ENCODE measurements at places on chromosomes 12 and 14.

GRCh38 chr14:76273346-76273745 is 102.6 kb upstream of the ESRRB start:
- no peak for DNase-seq

GRCh38 chr12:104288635-104289274 is 14.8 kb upstream of the EID3 start:
- peak; percentile 80 for DNase-seq

DNA sequence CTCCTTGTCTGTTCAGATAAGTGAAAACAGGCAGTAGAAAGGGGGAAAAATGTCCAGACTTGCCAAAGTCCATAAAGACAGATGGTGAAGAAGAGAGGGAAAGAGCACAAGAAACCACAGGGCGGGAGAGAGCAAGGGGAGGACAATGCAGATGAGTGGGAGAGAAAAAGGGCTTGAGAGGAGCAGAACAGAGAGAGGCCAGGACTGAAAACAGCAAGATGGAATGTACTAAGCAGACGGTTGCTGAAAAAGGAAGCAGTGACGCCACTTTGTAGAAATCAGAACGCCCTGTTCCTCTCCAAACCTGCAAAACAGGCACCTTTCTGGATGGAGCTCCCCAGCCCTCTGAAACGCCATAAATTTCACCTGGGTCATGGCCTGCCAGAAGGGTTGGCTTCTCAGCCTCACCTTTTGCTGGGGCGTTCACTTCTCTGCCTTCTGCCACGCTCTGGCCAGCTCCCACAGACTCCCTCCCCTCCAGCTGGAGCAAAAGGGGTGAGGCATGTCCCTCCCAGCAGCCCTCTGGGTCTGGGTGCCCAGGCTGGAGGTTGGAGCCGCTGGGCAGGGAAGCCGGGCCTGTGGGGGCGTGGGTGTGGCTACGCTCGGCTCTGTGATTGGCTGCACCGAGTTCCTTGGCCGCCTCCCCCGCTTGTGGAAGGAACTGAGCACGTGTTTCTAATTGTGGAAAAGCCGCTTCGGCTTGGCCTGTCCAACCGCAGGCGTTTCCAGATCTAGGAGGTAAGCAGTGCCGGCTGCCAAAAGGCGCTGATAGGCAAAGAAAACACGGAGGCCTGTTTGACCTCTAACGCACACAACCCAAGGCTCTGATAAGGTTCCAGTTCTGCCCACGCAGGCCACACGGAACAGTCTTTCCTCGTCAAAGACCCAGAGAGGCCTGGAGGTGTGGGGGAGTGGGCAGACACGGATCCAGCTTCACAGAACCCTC is 29.3 kb downstream of the SLC7A8 start:
- no peak for DNase-seq

- no peak for DNase-seq
Observed at GRCh38 chr14:76424359-76424758, 48.4 kb downstream of the ESRRB start.

GRCh38 chr12:105567061-105567460 is 236.6 kb downstream of the C12orf75 start:
- DNase-seq = no peak

GRCh38 chr14:65255029-65255545 is 152.8 kb upstream of the MAX start:
- DNase-seq = no peak

DNA sequence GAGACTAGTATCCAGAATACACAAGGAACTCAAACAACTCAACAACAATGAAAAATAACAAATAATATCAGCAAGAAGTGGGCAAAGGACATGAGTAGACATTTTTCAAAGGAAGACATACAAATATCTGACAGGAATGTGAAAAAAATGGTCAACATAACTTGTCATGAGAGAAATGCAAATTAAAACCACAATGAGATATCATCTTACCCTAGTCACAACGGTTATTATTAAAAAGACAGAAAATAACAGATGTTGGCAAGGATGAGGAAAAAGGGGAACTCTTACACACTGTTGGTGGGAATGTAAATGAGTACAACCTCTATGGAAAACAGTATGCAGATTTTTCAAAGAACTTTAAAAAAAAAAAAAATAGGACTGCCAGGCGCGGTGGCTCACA is 20.4 kb downstream of the VWF start:
- no peak for DNase-seq

DNA sequence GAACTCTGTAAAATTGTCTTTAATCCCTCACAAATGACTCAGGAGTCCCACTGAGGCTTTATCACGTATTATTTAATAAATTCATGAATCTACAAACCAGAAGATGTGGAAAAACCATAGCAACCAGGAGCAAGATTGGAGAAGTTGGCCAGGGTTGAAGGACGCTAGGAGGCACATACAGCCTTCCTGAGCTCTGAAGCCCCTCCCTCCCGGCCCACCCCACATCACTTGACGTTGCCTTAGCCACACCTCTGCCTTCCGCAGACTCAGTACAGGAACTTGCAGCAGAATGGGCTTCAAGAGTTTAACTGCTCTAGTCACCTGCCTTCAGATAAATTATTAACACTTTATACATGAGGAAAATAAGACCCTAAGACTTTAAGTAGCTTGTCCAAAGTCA is 33.9 kb downstream of the SLC35F4 start:
- no peak for DNase-seq

DNA sequence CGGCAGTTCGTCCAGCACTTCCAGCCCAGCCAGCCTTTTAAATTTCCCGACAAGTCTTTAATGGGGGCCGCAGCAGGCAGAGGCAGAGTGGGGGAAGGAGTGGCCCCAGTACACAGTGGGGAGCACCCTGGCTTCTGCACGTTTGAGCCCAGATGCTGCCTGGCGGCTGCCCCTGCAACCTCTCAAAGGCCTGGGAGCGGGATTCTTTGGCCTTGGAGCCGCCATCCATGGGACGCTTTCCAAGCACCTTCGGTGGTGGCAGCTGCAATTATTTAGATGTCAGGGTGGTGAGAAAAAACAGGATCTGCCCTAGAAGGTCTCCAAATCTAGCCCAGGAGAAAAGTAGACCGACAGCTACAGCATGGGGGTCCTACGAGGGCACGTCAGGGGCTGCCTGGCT is 46.0 kb downstream of the FAM222A start:
- DNase-seq = no peak

GRCh38 chr12:1879633-1880032 is 38.8 kb downstream of the CACNA2D4 start:
- DNase-seq = no peak

- DNase-seq = no peak
Observed at GRCh38 chr14:91754819-91755218, 22.9 kb upstream of the CATSPERB start.

GRCh38 chr14:89848165-89848564 is 106.4 kb downstream of the EFCAB11 start:
- no peak for DNase-seq

DNA sequence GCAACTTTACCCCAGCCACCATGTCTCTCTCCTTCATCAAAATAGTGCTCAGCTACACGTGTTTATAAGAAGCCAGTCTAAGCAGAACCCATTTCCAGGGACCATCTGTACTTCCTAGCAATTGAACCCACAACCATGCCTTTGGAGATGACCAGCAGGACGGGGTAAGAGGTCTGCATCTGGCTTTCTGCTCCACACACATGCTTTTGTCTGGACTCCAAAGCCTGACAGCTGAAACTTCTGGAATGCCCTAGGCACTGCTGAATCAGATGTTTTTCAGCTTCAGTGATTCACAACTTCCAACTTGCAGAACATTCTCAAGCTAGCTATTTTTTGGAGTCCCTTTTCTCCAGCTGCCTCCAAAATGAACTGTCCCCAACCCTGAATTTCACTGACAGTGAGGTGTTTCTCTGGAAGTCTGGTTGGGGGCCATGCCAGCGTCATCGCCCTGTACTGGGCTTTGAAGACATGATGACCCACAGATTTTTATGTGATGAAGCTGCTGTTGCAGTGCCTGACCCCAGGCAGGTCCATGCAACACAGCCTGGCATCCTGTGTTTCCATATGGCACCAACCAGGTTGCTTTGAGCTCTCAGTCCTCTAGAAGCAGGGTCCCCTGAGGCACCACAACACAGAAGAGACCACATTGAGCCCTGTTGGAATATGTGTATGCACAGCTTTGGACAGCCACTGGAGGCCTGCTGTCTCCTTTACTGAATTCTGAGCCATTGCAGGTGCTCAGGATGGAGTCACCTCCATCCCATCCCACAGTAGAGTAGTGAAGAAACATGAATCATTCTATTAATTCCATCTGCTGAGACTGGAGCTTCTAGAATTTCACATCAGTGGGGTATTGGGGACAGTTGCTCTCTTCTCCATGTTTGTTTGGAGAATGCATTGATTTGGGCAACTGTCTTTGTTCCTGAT is 80.2 kb downstream of the NUAK1 start:
- no peak for DNase-seq

DNA sequence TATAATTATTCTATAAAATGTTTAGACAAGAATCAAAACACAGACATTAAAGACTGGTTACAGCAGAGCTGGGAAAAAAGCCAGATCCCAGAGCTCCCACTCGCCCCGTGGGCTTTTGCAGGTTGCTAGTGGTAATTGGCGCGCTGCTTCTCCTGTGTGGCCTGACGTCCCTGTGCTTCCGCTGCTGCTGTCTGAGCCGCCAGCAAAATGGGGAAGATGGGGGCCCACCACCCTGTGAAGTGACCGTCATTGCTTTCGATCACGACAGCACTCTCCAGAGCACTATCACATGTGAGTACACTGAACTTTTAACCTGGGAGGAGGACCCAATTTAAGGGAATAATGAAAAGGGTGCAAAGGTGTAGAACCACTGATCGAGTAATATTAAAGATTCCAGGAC is 7.5 kb downstream of the TMEM52B start:
- DNase-seq = peak; percentile 49

DNA sequence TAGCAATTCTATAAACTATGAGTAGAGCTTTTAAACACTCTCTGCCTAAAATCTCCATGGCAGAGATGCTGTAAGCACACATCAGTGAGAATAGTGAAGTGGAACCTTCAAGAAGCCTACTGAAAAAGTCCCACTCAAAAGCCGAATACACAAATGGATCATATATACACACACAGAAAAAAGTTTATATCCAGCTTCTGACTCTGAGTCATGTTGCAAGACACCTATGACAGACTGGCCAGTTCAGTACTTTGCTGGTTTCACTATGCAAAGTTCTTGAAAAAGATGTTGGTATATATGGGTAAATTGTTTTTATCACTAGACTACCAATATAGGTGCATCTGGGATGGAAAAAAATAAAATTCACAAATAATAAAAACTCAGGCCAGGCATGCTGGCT is 126.1 kb downstream of the KCNK10 start:
- no peak for DNase-seq

- no peak for DNase-seq
Observed at GRCh38 chr12:58104351-58104755, 163.0 kb downstream of the ATP23 start.

DNA sequence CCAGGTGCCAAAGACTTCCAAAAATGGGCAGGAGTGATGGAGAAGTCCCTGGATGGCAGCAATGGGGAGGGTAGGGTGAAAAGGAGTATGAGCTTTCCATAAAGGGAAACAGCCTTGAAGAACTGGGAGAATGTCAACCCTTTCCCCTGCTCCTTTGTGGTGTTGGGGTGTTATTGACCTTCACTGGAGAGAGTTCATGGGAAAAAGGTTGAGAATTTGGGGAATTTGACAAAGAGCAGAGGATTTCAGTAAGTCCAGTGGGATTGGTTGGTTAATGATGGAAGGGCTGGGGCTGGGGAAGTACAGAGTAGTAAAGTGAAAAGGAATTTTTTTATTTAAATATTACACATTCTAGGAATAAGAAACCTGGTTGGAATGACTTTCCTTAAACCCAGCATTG is 116.6 kb downstream of the ERC1 start:
- DNase-seq = no peak

DNA sequence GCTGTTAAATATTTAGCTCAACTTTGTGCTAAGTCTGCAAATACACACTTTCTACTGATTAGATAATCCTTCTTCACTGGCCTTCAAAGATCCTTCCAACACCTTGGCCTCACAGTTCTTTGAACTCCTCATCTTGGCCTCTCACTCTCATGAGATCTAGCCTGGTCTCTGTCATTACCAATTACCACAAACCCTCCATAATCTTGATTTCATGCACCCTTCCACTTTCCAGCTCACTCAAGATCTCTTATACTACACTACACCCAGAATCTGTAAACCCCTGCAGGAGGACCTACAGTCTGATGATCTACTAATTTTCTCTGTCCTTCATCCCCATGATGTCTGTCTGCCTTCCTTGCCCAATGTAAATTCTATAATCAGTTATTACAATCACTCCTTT is 71.1 kb downstream of the DUSP16 start:
- DNase-seq = no peak

DNA sequence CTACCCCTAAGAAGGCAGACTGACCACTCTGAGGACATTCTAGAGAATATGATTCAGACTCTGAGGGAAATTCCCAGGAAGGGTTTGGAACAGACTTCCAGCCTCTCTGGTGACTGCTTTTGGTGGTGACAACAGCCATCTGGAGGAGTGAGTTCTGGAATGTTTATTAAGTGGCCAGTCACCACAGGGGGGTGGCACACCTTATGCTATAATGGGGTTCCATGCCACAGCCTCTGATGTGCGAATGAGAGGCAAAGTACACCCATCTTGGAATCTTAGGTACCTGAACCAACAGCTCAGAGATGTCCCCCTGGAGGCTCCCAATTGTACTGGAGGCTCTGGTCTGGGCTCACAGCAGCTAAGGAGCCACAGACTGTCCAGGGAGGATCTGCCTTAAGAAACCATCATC is 9.5 kb upstream of the TINF2 start:
- DNase-seq = no peak

DNA sequence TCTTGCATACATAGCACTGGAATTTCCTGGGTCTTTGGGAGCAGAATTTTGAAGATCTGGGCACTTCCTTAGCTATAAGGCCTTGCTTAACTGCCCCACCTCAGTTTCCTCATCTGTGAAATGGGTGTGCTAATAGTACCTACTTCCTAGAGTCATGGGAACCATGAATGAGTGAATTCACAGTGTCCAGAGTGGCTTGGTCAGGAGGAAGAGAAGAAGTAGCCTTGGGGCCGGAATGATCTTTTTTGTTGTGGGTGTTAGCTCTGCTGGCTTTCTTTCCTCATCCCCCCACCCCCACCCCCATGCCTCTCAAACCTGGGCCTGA is 2.4 kb downstream of the SH2B3 start:
- no peak for DNase-seq

DNA sequence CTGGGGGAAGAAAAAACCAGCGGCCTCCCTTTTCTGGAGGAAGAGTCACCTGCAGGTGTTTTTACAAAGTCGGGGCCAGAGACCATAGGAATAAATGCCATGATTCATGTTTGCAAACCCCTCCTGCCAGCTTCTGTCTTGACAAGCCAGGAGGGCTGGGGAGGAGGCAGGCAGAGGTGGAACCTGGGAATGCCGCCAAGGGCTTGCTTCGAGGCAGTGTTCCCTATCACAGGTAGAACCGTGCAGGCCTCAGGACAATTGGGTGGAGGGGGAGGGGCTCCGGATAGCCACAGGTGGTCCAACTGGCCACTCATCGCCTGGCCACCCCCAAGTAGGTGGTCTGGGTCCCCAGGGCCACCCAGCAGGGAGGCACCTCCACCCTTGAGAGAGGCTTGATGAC is 14.2 kb upstream of the DLK1 start:
- no peak for DNase-seq

GRCh38 chr14:66638689-66639088 is 130.7 kb downstream of the GPHN start:
- DNase-seq = no peak

- no peak for DNase-seq
Observed at GRCh38 chr14:100930270-100930669, 26.7 kb upstream of the RTL1 start.

Data from T-cell (primary cell).